MCF 10A (cell line): ENCODE measurements at places on chromosomes 13 and 19. TPM values are rescaled to one million over a fixed set of nuclear protein-coding genes. Genes with fewer than 3 reads are reported as not detected.

GRCh38 chr13:113430378-113431110, 22.7 kb downstream of the ADPRHL1 start:
- H3K36me3 ChIP-seq = no peaks in the 10 kb centered on the region
- no peak overlapping the region for H3K27ac ChIP-seq
- H3K4me1 ChIP-seq = peaks cover 6% of the 10 kb centered on the region
- DNase-seq = no peak

Gene CEACAM4
- not detected in 2 replicates for total RNA-seq

- H3K4me1 ChIP-seq = no peaks in the 10 kb centered on the region
- no peaks in the 10 kb centered on the region for H3K36me3 ChIP-seq
Measured at GRCh38 chr13:50720861-50721671, 122.4 kb downstream of the DLEU7 start.

- H3K27me3 ChIP-seq = no peaks in the 10 kb centered on the region
- no peak overlapping the region for H3K27ac ChIP-seq
- no peaks in the 10 kb centered on the region for H3K4me1 ChIP-seq
- no peak for DNase-seq
- no peak overlapping the region for H3K4me3 ChIP-seq
- H3K36me3 ChIP-seq = no peaks in the 10 kb centered on the region
Measured at GRCh38 chr13:37127691-37128241, 22.3 kb upstream of the CSNK1A1L start.

DNA sequence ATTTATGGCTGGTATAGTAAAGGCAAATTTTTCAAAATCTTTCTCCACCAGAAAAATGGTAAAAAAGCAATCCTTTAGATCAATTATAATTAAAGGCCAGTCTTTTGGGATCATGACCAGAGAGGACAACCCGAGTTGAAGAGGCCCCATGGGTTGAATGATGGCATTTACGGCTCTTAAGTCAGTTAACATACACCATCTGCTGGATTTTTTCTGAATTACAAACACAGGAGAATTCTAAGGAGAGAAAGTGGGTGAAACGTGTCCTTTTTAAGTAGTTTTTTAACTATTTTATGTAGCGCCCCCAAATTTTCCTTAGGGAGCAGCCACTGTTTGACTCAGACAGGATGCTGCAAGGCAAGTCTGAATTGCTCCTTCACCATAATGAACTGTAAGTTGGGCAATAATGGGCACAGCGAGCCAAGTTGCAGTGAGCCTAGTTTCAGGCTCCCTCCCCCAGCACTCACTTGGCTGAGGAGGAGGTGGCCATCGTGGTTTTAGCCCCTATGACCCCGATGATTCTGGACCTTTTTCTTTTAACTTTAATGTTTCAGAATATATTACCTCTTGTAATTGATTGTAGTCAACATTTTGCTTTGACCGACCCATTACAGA, 13.6 kb upstream of the ZNF611 start:
- peak; percentile 47 for DNase-seq
- no peak overlapping the region for H3K4me3 ChIP-seq
- no peaks in the 10 kb centered on the region for H3K4me1 ChIP-seq
- no peaks in the 10 kb centered on the region for H3K36me3 ChIP-seq
- H3K27ac ChIP-seq = no peak overlapping the region
- no peaks in the 10 kb centered on the region for H3K27me3 ChIP-seq

- H3K27me3 ChIP-seq = no peaks in the 10 kb centered on the region
- no peak for DNase-seq
- no peak overlapping the region for H3K4me3 ChIP-seq
Measured at GRCh38 chr13:25588336-25589060, 216.7 kb downstream of the ATP8A2 start.

DNA sequence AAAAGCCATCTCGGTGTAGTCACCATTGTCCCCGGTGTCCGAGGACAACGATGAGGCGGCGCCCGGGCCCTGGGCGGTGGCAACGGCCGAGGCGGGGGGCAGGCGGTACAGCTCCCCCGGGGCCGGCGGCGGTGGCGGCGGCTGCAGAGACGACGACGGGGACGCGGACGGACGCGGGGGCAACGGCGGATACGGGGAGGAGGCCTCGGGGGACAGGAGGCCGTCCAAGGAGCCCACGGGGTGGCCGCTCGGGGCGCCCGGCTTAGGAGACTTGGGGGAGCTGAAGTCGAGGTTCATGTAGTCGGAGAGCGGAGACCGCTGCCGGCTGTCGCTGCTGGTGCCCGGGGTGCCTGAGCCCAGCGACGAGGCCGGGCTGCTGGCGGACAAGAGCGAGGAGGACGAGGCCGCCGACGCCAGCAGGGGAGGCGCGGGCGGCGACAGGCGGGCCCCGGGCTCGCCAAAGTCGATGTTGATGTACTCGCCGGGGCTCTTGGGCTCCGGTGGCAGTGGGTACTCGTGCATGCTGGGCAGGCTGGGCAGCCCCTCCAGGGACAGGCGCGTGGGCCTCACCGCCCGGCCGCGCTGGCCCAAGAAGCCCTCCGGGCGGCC, 3.5 kb downstream of the IRS2 start:
- H3K27ac ChIP-seq = no peak overlapping the region
- no peak for DNase-seq
- peaks cover 73% of the 10 kb centered on the region for H3K36me3 ChIP-seq
- H3K27me3 ChIP-seq = no peaks in the 10 kb centered on the region
- peak overlapping the region; percentile 84 for H3K4me3 ChIP-seq
- peaks cover 33% of the 10 kb centered on the region for H3K4me1 ChIP-seq

DNA sequence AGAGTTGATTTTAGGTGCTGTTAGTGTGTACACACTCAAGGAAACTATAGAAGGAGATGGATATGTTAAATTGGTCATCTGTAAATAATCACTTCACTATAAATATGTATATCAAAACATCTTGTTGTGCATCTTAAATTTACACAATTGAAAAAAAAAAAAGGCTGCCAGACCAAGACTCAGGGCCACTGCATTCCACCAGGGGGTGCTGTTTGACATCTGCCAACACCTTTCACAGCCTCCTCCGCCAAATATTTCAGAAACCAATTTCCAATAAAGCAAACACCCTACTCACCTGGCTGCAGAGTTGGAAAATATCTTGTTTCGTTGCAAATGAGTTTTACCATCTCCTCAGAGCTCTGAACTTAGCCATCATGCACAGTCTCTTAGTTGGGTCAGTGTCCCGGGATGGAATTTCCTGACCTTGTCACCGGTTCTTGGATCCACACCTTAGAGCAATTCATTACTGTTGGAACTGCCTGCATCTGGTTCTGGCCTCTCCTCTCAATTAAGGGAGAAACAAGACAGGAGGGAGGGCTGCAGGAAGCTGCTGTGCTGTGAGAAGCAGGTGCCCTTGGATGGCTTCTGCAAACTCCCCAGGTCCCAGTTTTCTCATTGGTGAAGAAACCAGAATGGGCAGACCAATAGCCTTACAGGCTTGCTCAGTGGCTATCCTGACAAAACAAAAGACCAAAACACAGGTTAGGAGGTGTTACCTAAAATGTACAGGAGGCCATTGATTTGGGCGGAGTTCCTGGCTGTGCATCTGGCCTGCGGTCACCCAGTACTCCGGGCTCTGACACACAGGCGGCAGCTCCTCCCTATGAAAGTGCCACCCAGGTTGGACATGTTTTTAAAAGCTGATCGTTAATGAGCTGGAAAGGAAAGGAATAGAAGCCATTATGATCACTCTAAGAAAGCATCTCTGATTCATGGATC, 746.6 kb downstream of the UQCRFS1 start:
- no peak overlapping the region for H3K27ac ChIP-seq
- H3K36me3 ChIP-seq = no peaks in the 10 kb centered on the region
- no peak overlapping the region for H3K4me3 ChIP-seq
- H3K27me3 ChIP-seq = no peaks in the 10 kb centered on the region

GRCh38 chr19:54650108-54650655, 12.6 kb upstream of the LILRB4 start:
- DNase-seq = no peak
- H3K4me1 ChIP-seq = no peaks in the 10 kb centered on the region
- no peaks in the 10 kb centered on the region for H3K27me3 ChIP-seq
- H3K4me3 ChIP-seq = no peak overlapping the region
- no peak overlapping the region for H3K27ac ChIP-seq
- H3K36me3 ChIP-seq = no peaks in the 10 kb centered on the region

- H3K36me3 ChIP-seq = no peaks in the 10 kb centered on the region
- no peak overlapping the region for H3K4me3 ChIP-seq
- H3K27me3 ChIP-seq = no peaks in the 10 kb centered on the region
- no peak overlapping the region for H3K27ac ChIP-seq
- no peaks in the 10 kb centered on the region for H3K4me1 ChIP-seq
- no peak for DNase-seq
Measured at GRCh38 chr19:30071871-30072270, 129.8 kb downstream of the URI1 start.

Gene ELOF1
- 72.1 and 78.7 TPM in 2 replicates for total RNA-seq

- H3K4me1 ChIP-seq = no peaks in the 10 kb centered on the region
- no peaks in the 10 kb centered on the region for H3K27me3 ChIP-seq
- DNase-seq = no peak
- no peak overlapping the region for H3K4me3 ChIP-seq
Measured at GRCh38 chr13:64272681-64273080, 2857.0 kb upstream of the PCDH20 start.

- H3K27ac ChIP-seq = peak overlapping the region; percentile 50
- peak overlapping the region; percentile 79 for H3K4me3 ChIP-seq
- no peaks in the 10 kb centered on the region for H3K4me1 ChIP-seq
- peaks cover 10% of the 10 kb centered on the region for H3K36me3 ChIP-seq
- H3K27me3 ChIP-seq = no peaks in the 10 kb centered on the region
Measured at GRCh38 chr19:9323557-9323918, 441 bp upstream of the ZNF559 start.

Gene ZNF283
- 14.7 and 15.4 TPM in 2 replicates for total RNA-seq

GRCh38 chr19:42189133-42189532, 28.3 kb downstream of the DEDD2 start:
- H3K27me3 ChIP-seq = no peaks in the 10 kb centered on the region
- no peak overlapping the region for H3K27ac ChIP-seq
- no peak overlapping the region for H3K4me3 ChIP-seq
- peaks cover 36% of the 10 kb centered on the region for H3K4me1 ChIP-seq
- DNase-seq = no peak
- H3K36me3 ChIP-seq = peaks cover 3% of the 10 kb centered on the region

DNA sequence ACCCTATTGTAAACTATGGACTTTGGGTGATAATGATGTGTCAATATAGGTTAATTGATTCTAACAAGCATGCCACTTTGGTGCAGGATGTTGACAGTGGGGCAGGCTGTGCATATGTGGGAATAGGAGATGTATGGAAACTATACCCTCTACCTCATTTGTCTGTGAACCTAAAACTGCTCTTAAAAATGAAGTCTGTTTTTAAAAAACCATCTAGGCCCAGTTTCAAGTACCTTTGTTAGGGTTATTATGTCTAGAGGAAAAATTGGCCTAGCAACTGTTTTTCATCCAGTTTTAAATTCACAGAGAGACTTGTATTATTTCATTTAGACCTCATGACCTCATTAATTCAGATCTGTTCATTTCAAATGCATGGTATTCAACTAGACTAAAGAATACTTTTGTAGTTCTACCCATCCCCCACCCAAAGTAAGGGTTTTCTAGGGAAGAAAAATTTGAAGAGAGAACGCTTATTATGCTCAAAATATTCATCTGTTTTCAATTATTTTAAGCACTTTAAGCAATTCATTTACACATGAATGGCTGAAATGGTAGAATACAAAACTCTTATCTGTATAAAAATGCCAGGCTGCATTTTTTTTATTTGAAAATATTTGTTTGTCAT, 1781.9 kb upstream of the MIR17HG start:
- no peaks in the 10 kb centered on the region for H3K27me3 ChIP-seq
- H3K27ac ChIP-seq = no peak overlapping the region
- DNase-seq = no peak
- no peaks in the 10 kb centered on the region for H3K4me1 ChIP-seq

Gene USHBP1
- not detected in 2 replicates for total RNA-seq

- H3K27ac ChIP-seq = peak overlapping the region; percentile 63
- no peaks in the 10 kb centered on the region for H3K36me3 ChIP-seq
- no peak overlapping the region for H3K4me3 ChIP-seq
Measured at GRCh38 chr13:24664726-24665409, 15.3 kb upstream of the ATP12A start.

DNA sequence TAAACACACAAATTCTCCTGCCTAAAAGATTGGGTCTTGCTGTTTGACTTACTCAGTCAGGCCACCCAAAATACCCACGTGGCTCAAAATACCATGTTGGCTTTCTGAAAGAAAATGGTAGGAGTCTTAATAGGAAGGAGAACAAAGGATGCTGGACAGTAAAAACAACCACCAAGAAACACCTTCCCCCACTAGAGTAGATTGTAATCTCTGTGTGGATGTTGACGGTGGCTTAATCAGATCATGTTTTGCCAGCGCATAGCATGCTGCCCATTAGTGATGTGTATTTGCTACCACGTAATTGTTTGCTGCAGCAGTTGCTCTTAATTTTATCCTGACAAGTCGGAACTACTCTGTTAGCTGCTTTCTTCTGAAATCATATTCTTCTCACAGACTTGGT, 1229.3 kb upstream of the SLC10A2 start:
- no peaks in the 10 kb centered on the region for H3K27me3 ChIP-seq
- no peaks in the 10 kb centered on the region for H3K36me3 ChIP-seq
- no peak overlapping the region for H3K27ac ChIP-seq
- H3K4me1 ChIP-seq = no peaks in the 10 kb centered on the region

- H3K4me1 ChIP-seq = peaks cover 27% of the 10 kb centered on the region
- H3K36me3 ChIP-seq = no peaks in the 10 kb centered on the region
- H3K27ac ChIP-seq = no peak overlapping the region
- DNase-seq = no peak
Measured at GRCh38 chr13:30862707-30863106, 43.4 kb upstream of the MEDAG start.

Gene FSD1
- not detected in 2 replicates for total RNA-seq

- peak overlapping the region; percentile 88 for H3K27ac ChIP-seq
- peaks cover 17% of the 10 kb centered on the region for H3K36me3 ChIP-seq
- no peak overlapping the region for H3K4me3 ChIP-seq
- peak; percentile 57 for DNase-seq
- peaks cover 30% of the 10 kb centered on the region for H3K4me1 ChIP-seq
- no peaks in the 10 kb centered on the region for H3K27me3 ChIP-seq
Measured at GRCh38 chr13:44934724-44935123, 54.5 kb downstream of the NUFIP1 start.

Gene PLVAP
- not detected in 2 replicates for total RNA-seq

GRCh38 chr19:51012661-51013190, 6.8 kb downstream of the KLK10 start:
- peaks cover 15% of the 10 kb centered on the region for H3K27me3 ChIP-seq
- H3K27ac ChIP-seq = no peak overlapping the region
- no peak for DNase-seq
- H3K4me1 ChIP-seq = peaks cover 7% of the 10 kb centered on the region

Gene COL4A1
- 25.9 and 42.1 TPM in 2 replicates for total RNA-seq

GRCh38 chr19:44816301-44816700, 7.4 kb downstream of the BCAM start:
- H3K4me3 ChIP-seq = no peak overlapping the region
- peaks cover 4% of the 10 kb centered on the region for H3K36me3 ChIP-seq
- no peak for DNase-seq
- H3K27me3 ChIP-seq = no peaks in the 10 kb centered on the region

Gene MTUS2
- total RNA-seq = not detected in 2 replicates

Gene PSG3
- not detected in 2 replicates for total RNA-seq

DNA sequence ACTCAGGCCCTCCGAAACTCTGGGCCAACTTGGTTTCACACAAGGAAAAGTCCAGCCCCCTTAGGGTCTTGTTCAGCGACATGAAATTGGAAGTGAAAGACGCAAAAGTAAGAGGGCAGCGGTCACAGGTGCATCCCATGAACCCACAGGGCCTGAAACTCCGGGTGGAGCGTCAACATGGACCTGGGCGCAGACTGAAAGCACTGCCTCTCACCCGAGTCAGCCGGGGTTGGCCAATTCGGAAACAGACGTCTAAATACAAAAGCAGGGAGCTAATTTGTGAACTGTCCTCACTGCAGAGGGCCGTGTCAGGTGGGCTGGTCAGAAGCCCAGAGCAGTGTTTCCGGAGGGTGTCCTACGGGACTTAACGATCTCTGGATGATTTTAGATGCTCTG, 26.7 kb downstream of the ADPRHL1 start:
- peaks cover 6% of the 10 kb centered on the region for H3K4me1 ChIP-seq
- DNase-seq = no peak
- no peak overlapping the region for H3K27ac ChIP-seq
- no peaks in the 10 kb centered on the region for H3K36me3 ChIP-seq
